ENCODE measurements at places on chromosomes 1 and 21.

DNA sequence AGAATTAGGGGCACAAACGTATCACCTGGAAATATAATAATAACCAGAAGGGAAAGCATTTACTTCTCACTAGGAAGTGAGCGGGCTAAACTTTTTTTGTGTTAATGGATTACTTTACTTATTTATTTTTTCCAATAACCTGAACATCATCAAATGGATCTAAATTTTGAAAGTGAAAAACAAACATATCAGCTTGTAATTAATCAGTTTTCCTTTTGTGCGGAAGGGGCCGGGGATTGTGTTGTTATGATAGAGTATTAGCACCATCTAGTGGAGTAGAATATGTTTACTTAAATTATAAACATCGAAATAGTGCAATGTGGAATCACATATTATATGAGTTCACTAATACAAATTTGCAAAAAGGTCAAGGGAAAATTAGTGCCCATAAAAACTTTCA, 9.0 kb downstream of the CFH start:
- no peak for DNase-seq

GRCh38 chr1:223135176-223135942, 7.7 kb downstream of the TLR5 start:
- no peak for DNase-seq

DNA sequence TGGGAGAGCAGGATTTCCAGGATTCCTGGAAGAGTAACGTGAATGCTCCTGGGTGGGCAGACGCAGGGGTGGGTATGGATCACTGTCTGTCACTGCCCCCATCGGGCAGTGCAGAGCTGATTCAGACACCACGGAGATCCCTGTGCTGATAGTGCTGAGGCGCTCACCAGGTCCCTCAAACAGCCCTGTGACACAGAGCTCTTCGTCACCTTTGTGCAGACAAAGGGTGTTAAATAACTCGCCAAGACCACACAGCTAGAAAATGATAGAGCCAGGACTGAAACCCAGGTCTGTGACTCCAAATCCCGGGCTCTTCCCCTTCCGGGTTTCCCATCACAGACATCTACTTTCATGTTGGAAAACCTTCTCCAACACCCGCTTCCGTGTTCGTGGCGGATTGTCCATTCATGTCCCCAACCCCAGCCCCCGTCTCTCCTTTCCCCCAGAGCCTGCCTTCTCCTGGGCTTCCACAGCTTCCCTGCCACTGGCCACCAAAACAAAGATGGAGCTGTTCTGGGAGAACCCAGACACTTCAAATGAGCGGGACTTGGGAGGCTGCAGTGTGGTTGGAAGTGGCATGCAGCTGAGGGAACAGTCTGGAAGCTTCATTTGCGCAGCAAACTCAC, 2.6 kb downstream of the EFHD2 start:
- DNase-seq, result no peak

GRCh38 chr1:232905331-232906034, 44.9 kb upstream of the NTPCR start:
- DNase-seq, result no peak

- no peak for DNase-seq
Observed at GRCh38 chr1:117433943-117434342, 66.7 kb downstream of the MAN1A2 start.

GRCh38 chr1:24594328-24594598, 38.4 kb downstream of the NCMAP start:
- DNase-seq, result no peak

DNA sequence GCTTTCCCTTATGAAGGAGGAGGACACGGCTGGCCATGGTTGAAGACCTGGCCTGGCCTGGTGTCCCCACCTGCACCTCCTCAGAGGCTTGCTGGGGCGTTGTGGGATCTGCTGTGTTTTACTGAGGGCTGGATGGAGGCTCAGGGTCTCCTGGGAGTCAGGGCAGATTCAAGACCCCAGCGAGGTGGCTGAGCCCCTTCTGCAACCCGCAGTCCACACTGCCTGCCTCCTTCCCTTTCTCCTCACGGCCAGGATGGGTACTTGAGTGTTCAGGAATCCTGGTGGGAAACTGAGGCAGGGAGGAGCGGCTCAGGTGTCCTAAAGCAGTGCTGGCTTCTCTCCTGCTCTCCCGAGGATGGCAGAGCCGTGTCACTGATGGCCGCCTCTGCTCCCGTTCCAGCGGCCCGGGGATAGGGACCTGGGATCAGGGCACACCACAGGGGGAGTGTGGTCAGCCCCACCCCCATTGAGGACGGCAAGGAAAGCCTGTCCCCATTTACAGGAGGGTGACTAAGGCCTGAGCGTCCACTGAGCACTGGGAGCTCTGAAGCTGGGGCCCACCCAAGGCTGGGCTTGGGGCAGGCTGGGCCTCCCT, 47.5 kb downstream of the TRPM2 start:
- no peak for DNase-seq

- no peak for DNase-seq
Observed at GRCh38 chr1:213669964-213670691, 317.6 kb upstream of the PROX1 start.

- no peak for DNase-seq
Observed at GRCh38 chr1:90507173-90507572, 209.9 kb downstream of the BARHL2 start.

DNA sequence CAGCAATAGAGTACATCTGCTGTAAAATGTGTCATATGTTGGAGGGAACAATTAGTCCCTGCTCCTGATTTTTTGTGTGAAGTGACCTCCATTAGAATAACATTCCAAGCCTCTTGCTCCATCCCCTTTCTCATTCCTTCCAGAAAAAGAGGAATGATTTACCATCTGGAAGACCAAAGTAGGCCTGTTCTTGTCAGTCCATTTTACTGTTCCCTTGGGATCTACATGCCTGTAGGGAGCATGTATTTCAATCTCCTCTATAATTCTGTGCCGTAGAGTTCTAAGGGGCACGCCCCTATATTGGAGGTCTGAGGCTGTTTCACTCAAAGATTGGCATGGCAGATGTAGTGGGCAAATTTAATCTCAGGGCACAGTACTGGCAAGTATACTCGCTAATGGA, 48.8 kb upstream of the MAN1A2 start:
- DNase-seq, result no peak

GRCh38 chr1:11931845-11932244, 2.7 kb upstream of the PLOD1 start:
- DNase-seq, result no peak

- DNase-seq, result no peak
Observed at GRCh38 chr1:9317591-9318417, 25.1 kb downstream of the SPSB1 start.

DNA sequence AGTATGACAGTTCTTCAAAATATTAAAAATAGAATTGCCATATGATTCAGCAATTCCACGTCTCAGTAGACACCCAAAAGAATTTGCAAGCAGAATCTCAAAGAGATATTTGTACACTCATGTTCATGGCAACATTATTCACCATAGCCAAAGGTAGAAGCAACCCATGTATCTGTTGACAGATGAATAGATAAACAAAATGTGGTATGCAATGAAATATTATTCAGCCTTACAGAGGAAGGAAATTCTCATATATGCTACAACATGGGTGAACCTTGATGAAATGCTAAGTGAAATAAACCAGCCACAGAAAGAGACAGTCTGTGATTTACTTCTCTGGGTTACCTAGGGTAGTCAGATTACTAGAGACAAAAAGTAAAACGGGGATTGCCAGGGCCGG, 47.0 kb downstream of the NAV1 start:
- DNase-seq, result no peak

DNA sequence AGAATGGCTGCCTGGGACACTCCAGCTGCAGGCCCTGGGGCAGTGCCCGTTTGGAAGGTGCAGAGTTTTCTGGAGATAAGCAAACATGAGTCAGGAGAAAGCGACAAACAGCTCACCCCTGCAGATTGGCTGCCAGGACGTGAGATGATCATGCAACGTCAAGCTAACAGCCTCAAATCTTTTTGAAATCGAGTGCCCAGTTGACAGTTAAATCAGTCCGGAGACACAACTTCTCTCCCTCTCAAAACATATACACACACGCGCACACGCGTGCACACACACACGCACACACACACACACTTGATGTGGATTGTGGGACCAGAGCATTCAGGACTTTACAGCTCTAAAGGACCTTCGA, 49.4 kb downstream of the TENT5C start:
- DNase-seq, result no peak

- no peak for DNase-seq
Observed at GRCh38 chr1:172917972-172918371, 132.8 kb downstream of the TNFSF18 start.

DNA sequence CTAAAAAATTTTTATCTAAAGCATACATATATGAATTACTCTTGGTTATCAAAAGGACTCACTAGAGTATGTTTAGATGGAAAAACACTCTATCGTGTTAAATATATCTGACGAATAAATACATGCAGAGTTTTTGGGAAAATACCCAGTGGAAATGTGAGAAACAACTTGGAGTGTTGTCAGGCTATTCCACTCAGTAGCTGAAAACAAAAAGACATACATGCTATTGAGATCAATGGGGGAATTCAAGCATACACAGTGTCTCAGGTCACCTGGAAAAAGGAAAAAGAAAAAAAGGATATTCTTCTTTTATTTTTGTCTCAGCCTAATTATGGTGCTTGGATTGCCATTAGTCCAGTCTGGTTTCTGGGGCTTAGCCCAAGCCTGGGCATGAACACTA, 247.0 kb upstream of the LYPLAL1 start:
- DNase-seq, result no peak

- no peak for DNase-seq
Observed at GRCh38 chr21:41750051-41750450, 16.8 kb downstream of the RIPK4 start.

- DNase-seq, result no peak
Observed at GRCh38 chr1:6743189-6744101, 41.8 kb upstream of the CAMTA1 start.

DNA sequence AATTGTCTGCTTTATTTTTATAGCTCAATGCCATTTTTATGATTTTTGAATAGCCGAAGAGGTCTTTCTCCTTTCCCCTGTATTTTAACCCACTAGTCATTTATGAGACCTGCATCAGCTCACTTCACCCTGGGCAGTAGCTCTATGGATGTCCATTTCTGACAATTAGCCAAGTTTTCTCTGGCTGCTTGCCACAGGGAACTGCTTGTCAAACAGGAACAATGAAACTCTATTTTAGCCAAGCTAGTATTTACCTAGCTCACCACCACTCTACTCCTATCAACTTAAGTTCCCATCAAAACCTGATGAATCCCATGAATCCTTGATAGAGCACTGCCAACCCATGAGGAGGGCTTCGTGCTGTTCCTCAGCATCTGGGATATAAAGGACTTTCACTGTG, 406.7 kb downstream of the RWDD3 start:
- DNase-seq, result no peak

- DNase-seq, result no peak
Observed at GRCh38 chr1:224757508-224757907, 141.4 kb downstream of the CNIH3 start.

GRCh38 chr1:240152611-240153297, 61.1 kb downstream of the FMN2 start:
- no peak for DNase-seq

GRCh38 chr1:222034790-222035189, 292.9 kb upstream of the DUSP10 start:
- DNase-seq, result no peak

- DNase-seq, result no peak
Observed at GRCh38 chr1:110185181-110185580, 24.9 kb upstream of the KCNC4 start.

GRCh38 chr1:235675152-235675890, 25.7 kb upstream of the GNG4 start:
- no peak for DNase-seq

- DNase-seq, result no peak
Observed at GRCh38 chr21:41950941-41951351, 2.9 kb downstream of the C2CD2 start.

DNA sequence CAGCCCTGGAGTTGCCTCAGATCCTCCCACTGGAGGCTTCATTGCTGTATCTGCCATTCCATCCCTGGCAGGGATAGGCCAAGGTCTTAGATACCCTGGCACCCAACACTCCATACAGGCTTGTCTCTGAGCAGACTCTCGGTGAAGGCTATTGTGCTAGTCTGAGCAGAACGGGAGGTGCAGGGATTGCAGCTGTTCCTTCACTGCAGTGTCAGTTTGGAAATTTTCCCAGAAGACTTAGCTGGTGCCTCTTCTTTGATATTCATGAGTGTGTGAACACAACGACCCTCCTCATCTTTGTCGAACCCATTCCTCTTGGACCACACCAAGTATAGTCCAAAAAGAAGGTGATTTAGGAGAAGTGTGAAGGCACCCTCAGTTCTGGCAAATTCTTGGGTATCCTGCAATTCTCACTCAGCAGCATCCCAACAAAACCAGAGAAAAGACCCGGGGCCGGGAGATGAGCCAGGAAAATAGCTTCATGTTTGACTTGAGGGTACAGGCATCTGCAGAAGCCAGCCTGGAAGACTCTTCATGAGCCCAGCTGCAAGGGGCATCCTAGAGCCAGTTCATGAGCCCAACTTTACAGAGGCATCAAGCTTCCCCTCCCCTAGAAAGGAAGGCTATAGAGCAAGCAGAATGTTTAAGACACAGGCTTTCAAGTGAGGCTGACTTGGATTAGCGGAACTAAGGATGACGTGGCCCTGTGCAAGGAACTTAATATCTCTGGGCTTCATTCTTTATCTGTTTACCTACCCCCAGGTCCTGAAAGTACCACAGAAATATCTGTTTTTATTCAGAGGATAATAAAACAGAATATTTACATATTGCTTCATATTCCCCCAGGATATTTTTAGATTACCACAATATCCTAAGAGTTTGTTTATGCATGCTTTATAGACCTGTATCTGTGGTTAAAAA, 38.8 kb upstream of the HAO2 start:
- no peak for DNase-seq

GRCh38 chr1:54486907-54487306, 61.1 kb upstream of the ACOT11 start:
- DNase-seq, result no peak

DNA sequence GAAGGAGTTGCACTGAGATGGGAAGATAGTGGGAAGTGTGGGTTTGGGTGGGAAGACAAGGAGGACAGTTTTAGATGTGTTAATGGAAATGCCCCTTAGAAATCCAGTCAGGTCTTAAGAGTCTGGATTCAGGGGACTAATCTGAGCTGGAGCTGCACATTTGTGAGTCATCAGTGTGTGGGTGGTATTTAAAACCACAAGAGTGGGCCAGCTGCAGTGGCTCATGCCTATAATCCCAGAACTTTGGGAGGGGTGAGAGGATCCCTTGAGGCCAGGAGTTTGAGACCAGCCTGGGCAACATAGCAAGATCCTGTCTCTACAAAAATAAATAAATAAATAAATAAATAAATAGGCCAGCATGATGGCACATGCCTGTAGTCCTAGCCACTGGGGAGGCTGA, 40.9 kb upstream of the SLC6A9 start:
- no peak for DNase-seq

GRCh38 chr1:2378956-2379732, 12.2 kb downstream of the MORN1 start:
- DNase-seq, result no peak

Measured in stimulated activated CD8-positive, alpha-beta memory T cell treated with anti-CD3 and anti-CD28 coated beads, Interleukin-4, amount 100 ng/mL, for 1 hour (primary cell).